ENCODE measurements at places on chromosomes 4 and X.

DNA sequence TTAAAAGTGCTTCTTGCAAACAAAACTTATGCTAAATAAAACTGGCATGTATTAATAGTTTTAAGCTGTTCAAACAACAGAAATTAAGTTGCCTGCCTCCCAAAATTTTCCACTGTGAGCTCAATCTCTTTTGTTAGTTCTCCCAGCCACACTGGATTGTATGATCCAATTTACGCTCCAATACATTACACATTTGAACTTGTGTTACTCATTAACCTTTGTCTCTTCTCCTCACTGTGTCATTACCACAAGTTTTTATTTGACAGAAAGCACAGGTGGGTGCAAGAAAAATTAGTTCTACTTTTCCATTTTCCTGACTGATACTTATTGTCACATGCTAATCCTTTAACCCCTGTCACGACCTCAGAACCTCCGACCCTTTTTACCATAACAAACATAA lies 55.5 kb downstream of the SHISA3 start:
- no peak for DNase-seq

GRCh38 chr4:105709081-105709450 lies 482 bp downstream of the GSTCD start:
- no peak for DNase-seq

- DNase-seq = no peak
These were observed 212.3 kb upstream of the BCOR start for GRCh38 chrX:40310016-40310415.

DNA sequence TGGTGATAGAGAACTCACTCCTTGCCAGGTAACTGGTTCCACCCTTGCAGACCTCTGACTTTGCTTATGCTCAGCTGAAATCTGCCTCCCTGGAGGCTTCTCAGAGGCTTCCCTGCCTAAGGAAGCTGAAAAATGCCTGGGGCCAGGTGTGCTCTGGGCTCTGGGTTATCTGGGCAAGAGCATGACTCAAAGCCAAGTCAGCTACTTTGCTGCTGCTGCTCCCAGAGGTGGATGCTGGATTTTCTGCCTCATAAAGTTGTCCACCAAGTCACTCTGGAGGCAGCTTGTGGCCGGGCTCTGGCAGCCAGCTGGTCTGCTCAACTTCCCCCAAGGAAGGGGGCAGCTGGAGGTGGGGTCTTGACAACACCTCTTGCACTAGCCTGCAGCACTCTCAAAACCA lies 132.7 kb downstream of the PJA1 start:
- no peak for DNase-seq

All from NCI-H2171 (cell line).